ENCODE measurements at places on chromosomes 13 and 19.
A peak's percentile ranks its signal among the peaks of the same experiment; 100 is the strongest.

DNA sequence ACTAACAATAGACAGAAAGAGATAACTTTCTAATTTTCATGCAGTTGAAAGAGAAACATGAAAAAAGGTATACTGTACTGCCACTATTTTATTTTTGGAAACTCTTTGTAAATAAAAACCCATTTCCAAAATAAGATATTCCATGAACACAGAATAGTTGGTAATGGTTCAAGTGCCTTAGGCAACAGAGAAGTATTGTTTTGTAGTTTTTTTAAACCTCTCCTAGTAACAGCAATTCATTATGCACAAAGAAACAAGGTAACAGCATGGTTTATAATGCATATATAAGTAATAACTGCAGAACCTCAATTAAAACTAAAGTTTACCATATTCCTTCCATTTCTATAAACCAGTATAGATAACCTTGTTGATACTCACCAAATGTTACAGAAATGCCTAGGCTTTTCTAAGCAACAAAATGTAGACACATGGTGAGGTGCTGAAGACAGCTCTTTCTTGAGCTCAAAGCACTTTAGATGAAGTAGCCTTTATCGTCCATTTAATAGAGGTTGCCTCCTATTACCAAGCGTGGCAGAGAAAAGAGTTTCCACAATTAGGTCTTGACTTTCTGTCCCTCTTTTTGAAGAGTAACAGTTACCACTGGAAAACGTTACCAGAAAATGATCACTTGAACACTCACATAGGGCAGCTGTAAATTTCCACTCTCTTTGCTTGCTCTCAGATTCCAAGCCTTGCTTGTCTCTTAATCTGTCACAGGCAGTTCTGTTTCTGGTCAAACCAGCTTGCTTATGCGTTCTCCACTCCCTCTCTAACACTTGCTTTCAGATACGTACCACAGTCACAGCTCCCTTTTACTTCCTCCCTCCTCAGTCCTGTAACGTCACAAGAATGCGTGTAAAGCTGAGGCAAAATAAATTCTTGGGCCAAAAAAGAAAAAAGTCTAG, 42.9 kb downstream of the CAB39L start:
- DNase-seq = peak; percentile 26

GRCh38 chr19:30078381-30078910, 136.4 kb downstream of the URI1 start:
- no peak for DNase-seq

GRCh38 chr13:25768838-25769237, 283.0 kb downstream of the SHISA2 start:
- DNase-seq = no peak

- DNase-seq = no peak
These were observed 264.0 kb downstream of the KLF12 start for GRCh38 chr13:73870036-73870741.

DNA sequence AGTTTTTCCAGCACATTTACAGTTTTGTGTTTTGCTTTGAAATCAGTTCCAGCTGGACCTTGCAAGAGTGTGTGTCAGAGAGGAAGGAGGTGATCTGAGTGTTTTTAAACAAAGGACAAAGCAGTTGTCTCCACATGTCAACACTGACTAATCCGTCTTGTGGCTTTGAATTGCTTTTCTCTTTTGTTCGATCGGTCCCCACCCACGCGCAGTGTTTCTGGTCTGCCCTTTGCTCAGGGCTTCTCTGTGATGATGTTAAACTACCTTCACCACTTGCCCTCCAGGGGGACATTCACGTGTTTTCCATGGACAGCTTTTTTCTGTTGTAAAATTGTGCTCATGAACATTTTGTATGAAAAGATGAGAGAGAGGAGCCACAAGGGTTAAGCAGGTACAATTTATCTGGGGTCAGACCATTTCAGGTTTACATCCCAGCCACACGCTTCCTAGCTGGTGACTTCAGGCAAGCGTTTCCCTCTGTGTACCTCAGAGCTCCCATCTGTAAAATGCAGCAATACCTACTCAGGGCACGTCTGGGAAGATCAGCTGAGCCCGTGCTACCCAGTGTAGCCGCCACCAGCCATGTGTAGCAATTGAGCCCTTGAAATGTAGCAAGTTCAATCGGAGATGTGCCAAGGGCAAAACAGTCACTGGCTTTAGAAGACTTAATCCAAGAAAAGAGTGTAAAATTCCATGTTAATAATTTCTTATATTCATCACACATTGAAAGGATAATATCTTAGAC, 13.5 kb upstream of the PLA2G4C start:
- peak; percentile 68 for DNase-seq

DNA sequence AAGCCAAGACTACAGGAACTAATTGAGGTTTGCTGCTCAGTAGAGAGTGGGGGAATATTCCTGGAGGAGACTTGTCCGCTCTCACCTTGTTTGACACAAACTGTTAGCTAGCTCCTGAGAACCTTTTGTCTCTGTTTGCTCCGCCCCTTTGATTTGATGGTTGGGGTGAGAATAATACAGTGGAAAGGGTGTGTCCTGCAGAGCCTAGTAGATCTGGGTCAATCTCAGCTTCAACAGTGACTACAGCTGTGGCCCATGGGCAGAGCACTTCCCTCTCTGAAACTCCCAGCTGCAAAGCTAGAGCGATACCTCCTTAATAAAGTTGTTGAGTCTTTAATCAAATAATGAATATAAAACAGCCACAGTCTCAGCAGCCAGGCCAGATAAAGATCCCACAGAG, 576.7 kb downstream of the DIAPH3 start:
- no peak for DNase-seq

DNA sequence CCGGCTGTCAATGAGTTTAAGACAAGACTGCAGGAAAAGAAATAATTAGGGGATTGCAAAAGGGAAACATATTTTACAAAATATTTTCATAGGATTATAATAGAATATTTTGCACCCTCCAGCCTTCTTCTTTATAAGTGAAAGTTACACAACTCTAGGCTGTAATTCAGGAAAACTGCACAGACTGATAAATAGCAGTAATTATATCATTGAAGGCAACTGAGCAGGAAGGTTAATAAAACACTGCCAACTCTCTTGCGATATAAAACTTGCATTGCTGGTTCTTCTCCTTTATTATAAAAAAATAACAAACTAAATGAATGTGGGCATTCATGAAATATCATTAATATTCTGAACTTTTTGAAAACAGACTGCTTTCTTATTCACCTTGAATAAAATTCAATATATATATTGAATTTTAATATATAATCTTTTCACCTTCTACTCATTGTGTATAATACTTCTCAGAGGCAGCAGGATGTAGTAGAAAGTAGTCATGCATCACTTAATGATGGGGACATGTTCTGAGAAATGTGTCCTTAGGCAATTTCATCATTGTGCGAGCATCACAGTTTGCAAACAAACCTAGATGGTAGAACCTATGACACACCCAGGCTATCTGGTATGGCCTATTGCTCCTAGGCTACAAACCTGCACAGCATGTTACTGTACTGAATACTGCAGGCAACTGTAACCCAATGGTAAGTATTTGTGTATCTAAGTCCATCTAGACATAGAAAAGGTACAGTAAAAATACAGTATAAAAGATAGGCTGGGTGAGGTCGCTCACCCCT, 24.9 kb upstream of the STARD13 start:
- DNase-seq = no peak
